GM06990 (cell line): ENCODE measurements at places on chromosomes 6 and 20.

DNA sequence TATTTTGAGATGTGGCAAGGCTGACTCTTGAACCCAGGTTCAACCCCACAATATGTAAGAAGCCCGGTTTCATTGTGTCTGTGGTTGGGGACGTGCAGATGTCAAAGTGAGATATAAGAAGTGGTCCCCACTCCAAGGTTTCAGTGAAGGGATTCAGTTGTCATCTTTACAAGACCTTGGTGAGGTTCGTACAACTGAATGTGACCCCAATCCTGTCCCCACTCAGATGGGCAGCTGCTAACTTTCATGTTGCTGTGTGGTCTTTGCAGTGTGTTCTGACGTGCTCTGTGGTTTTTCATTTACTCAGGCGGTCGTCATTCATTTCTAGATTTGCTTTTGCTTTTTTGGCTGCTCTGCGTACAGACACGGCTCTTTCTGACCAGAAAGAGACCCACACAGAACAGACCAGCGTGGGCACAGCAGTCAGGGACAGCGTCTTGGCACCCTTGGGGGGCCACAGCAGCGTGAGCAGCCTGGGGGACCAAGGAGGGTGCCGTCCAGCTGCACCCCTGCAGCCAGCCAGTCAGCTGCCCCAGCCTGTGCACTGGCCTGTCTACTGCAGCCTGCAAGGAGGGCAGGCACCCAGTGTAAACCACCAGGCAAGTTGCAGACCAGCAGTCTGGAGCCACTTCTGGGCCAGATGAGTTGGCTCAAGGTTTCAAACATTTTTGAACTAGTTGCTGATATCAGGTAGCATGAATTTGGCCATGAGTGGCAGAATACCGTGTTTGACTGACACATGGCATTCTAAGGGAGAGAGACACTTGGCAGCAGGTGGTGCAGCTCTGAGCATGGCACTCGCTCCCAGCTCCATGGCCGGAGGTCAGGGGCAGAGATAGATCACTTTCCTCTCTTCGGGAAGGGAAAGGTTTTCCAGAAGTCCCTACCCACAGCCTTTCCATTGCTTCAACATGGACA lies 49.4 kb upstream of the IRF4 start:
- DNase-seq = peak; percentile 79

- DNase-seq = no peak
Measured at GRCh38 chr6:133436652-133437051, 195.5 kb downstream of the EYA4 start.

GRCh38 chr6:16413399-16413798 lies 175.0 kb downstream of the GMPR start:
- peak; percentile 38 for DNase-seq

DNA sequence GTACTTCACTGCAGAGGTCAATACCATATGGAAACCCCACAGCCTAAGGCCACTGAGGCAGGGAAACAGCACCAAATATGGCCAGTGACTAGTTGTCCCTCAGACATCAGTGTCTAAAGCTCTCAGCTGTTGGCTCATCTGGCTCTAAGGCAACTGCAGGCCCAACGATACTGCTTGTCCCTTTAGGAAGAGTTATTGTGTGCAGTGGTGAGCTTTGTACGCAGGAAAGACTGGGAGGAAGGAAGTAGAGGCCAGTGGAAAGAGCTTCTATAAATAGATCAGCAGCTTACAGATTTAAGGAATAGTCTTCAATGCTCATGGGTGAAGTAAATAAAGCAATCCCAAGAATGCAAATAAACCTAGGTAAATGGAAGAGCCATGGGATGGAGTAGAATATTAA lies 29.3 kb downstream of the DNAAF9 start:
- DNase-seq = no peak

GRCh38 chr6:139686308-139686707 lies 311.9 kb upstream of the CITED2 start:
- no peak for DNase-seq

DNA sequence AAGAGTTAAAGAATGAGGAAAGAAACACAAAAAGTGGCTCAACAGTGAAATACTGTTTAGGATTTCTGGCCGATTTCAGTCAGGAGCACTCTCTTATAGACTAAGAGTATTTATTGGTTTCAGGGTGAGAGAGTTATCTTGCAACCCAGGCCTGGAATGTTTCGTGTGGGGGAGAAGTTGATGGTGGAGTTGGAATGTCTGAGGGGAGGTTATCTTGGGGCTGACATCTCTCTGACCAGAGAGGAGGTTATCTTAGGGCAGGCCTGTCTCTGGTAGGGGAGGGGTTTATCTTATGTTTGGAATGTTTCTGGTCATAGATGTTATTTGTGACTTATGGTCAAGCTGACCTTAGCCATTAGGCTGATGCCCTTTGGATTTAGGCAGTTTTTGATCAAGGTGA lies 80.3 kb downstream of the HTR1B start:
- no peak for DNase-seq

- DNase-seq = no peak
Measured at GRCh38 chr6:99579781-99580180, 11.3 kb upstream of the CCNC start.

DNA sequence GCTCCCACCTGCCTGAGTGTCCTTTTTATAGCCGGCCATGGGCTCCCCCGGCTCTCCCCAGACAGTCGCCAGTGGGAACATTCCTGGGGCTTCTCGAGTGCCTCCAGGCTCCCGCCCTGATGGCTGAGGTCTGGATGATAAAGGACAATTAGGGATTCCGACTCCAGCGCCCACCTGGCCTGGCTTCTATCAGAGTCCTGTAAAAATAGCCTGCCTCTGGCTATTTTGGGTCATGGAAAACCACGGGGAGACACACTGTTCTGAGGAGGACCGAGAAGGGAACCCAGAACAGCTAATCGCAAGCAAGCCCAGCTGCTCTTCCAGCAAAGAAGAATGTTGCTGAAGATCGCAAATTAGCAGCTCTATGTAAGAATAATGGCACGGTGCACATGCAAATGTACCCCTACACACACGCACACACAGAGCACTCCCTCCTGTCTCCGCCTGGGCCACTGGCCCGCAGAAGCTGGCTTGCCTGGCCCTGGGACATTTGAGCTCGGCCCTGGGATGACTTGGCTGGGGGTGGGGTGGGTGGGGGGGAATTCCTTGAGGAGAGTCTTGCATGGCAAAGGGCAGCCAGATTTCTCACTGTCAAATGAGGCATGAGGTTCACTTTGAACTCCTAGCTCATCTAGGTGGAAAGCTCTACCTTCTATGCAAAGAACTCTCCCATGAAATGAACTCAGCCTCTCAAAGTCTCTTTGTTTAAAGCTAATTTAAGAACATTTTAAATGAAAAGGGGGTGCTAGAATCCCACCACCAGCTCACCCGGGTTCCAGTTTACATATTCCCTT lies 55.3 kb downstream of the CTCFL start:
- no peak for DNase-seq

- DNase-seq = no peak
Measured at GRCh38 chr6:134134654-134135053, 82.2 kb upstream of the SLC2A12 start.

DNA sequence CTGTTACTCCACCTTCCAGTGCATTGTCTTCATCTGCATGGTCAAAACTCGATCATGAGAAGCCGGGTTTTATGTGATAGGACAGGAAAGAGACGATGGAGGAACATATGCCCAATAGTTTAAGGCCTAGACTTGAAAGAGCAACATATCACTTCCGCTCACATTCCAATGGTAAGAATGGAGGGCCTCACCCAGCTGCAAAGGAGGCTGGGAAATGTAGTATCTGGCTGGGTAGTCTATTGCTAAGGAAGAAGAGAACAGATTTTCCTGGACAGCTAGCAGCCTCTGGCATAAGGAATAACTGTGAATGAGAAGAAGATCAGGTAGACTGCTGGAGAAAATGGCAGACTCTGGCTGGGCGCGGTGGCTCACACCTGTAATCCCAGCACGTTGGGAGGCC lies 19.2 kb downstream of the FITM2 start:
- no peak for DNase-seq

DNA sequence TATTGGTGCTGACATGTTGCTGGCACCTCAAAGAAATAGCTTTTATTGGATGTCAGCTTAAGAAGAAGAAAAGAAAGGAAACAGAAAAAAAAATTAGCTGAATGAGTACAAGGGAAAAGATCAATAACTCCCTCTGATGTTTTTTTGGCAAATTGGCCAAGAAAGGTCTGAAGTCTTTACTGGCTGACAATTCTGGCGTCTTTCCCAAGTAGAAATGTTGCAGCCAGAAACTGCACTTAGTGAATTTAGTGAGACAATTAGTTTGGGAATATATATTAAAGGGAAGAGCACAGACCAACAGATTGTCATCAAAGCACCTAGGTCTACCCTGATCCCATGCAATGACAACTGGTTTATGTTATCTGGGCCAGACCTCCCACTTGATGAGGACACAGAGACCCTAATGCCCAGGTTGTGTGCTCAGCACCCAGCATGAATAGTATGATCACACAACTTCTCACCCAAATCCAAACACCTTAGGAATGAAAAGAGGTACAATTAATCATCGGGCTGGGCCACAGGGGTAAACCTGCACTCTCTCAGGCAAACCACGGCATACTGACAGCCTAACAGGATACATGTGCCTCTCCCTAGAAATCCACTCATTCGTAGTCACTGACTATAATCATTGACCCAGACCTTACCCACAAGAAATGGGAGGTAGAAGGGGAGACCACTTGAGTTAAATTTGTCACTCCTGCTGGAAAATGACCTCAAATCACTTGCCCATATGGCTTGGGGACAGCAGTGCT lies 612.3 kb upstream of the ARID1B start:
- no peak for DNase-seq

- DNase-seq = peak; percentile 80
Measured at GRCh38 chr20:63736893-63737694, 630 bp downstream of the LIME1 start.

GRCh38 chr6:7432391-7433120 lies 42.9 kb downstream of the RIOK1 start:
- DNase-seq = no peak

- DNase-seq = no peak
Measured at GRCh38 chr6:138510093-138510492, 10.8 kb upstream of the NHSL1 start.
